CD4-positive, alpha-beta T cell treated with Interleukin-17A for 1 hour (primary cell): ENCODE measurements at places on chromosomes 6 and 20.

DNA sequence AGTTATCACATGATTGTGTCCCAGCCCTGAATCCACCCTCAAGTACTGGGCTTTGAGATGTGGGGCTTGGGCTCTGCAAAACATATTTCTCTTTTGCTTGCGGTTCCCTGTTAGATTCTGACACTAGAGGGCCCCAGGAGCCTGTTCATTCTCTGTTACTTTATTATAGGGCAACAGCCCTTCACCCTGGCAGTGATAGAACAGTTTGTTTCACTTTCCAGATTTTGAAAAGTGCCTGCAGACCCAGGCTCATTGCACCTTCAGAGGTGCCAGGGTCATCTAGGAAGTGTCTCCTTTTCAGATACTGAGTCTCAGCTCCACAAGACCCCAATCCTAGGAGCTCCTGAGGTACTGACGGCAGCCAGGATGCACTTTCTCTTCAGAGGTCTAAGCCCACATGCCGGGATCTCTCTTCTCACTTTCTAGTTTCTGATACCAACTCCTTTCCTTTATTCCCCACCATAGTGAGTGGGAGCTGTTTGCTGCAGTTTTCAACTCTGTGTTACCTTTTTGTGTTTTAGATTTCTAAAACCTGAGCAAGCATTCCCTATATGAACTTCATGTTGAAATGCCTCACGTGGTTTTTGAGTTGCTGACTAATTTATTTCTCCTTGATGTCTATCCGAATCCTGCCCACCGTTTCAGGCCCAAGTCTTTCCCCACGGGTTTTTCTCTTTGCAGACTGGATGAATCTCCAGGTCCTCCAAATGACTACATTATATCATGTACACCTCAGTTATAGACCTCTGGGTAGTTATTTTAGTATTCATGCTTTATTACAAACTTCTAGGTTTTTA, 10.9 kb downstream of the ABT1 start:
- peak; percentile 80 for DNase-seq

DNA sequence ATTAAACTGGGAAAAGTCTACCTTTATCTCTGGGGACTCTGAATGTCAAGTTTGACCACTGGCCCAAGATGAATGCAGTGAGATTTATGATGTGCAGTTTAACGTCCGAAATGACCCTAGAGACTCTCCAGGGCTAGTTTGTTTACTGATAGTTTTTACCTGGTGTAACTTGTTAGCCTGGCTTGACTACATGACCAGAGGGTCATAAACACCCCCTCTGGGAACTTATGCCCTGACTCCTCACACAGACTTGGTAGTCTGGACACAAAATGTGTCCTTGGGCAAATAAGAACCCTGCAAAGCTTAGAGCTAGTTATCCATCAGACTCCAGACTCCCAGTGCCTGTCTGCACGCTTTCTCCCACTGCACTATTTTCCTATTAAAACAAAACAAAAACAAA, 606.5 kb downstream of the HACE1 start:
- no peak for DNase-seq

- no peak for DNase-seq
These were observed 17.4 kb downstream of the PIGT start for GRCh38 chr20:45433316-45433715.

- no peak for DNase-seq
These were observed 22.4 kb upstream of the ILRUN start for GRCh38 chr6:34718976-34719375.

DNA sequence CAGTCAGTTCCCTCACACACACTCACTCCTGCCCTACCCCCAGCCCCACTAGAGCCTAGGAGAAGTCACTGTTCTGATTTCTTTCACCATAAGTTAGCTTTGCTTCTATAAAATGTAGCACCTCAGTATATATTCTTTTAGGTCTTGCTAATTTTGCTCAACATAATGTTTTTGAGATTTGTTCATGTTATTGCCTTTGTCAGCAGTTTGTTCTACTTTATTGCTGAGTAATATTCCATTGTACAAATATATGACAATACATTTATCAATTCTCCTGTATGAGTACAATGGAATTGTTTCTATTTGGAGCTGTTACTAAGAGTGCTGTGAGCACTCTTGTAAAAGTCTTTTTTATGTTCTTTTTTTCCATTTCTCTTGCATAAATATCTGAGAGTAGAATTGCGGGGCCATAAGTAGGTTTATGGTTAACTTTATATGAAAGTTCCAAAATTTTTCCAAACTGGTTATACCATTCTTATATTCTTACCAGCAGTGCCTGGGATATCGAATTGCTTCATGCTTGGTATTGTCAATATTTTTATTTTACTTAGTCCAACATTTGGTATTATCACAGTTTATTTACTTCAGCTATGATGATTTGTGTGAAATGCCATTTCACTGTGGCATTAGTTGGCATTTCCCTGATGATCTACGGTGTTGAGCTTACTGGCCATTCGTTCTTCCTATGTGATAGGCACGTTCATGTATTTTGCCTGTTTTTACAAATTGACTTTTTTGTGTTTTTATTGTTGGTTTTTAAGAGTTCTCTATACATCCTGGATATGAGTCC, 25.3 kb downstream of the EDN1 start:
- no peak for DNase-seq

- DNase-seq = no peak
These were observed 2177.4 kb upstream of the DEFB115 start for GRCh38 chr20:29079769-29080690.

DNA sequence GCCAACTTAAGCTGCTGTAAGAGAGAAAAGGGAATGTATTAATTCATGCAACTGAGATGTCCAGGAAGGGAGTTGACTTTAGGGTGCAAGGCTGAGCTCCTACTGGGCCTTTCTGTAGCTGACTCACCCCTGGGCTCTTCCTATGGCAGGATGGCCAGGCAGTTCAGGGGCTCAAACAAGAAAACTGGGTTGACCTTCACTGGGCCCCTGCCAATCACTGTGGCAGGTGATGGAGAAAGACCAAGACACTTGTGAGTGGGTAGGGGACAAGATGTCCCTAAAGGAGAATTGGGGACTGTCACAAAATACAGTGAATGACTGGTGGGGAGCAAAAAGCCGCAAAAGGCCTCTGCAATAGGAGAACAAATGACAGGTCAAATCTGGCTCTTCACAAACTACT, 21.5 kb upstream of the RALGAPA2 start:
- DNase-seq = no peak

DNA sequence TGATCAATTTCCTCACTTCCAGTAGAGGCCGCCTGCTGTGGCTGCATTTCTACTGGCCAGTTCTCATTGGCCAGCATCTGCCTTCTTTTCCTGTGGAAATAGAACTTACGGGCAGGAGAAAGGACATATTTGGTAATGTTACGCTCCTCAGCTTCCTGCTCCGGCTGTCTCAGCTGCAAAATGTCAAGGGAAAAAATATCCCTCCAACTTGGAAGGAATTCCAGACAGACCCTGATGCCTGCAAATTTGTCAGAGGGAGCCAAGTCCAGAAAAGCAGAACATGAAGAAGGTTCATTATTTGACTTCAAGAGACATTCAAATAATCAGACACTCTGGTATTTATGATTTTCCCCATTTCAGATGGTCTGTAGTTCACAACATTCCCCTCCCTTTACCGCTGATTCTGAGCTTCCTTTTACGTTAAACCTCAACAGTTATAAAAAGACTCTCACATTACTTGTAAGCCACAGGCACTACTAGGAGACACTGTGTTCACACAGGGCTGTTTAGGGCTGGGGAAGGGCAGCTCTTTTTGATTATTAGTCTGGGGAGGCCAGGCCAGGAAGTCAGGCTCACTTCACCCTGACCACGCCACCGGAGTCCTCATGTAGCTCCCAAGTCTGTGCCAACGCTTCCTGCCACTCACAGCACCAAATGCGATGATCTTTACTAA, 179.6 kb upstream of the CCN2 start:
- no peak for DNase-seq

- no peak for DNase-seq
These were observed 95.7 kb downstream of the PRDM1 start for GRCh38 chr6:106181664-106182418.

DNA sequence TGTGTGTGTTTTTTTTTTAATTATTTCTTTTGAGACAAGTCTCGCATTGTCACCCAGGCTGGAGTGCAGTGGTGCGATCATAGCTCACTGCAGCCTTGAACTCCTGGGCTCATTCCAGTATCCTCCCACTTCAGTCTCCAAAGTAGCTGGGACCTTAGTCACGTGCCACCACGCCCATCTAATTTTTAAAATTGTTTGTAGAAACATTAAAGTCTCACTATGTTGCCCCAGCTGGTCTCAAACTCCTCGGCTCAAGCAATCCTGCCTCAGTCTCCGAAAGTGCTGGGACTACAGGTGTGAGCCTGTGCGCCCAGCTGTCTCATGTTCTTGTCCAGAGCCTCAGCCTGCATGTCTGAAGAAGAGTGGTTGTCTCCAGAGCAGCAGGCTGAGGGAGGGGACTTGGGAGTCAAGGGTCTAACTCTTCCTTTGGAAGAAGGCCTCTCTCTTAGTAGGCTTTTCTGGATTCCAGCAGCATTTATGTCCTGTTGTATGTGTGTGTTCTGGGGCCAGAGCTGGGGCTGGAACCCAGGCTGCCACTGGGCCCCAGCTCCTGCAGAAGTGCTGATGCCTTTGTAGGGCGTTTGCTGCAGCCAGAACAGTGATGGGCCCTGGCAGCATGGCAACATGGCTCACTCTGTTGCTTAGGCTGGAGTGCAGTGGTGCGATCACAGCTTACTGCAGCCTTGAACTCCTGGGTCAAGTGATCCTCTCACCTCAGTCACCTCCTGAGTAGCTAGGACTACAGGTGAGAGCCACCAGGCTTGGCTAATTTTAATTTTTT, 5.4 kb downstream of the DNMT3B start:
- no peak for DNase-seq

- DNase-seq = no peak
These were observed 52.4 kb upstream of the EDN3 start for GRCh38 chr20:59247731-59248684.
